Muscle of back (tissue), 13 donors: ENCODE measurements at places on chromosomes 3 and 15.

DNA sequence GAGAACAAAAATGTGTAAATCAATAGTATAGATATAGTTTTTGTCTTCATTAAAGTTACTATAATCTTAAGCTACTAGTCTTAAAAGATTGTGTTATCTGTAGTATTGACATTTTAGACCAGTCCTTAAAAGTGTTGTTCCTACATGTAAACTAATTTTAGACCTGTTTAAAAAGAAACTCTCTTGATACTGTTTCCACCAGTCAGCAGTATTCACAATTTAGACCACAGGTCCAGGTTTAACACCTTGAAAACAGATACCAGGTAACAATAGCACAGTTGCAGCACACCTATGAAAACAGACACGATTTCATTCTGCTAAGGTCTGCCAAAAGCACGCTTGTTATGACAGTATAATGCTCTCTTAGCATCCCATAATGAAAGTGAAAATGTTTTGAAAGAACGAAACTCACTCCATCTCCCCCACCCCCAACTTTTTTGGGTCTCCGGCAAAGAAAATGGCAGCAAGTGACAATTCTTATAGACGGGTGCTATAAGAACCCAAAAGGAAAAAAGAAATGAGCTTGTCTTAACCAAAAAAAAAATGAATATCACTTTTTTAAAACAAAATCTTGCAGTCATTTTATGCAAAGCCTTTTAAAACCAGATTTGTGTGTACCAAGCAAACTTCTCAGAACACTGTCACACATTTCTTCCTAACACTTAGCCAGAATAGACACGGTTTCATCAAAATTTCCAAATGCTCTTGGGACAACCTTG lies 1.6 kb downstream of the EIF4E3 start:
- DNase-seq: no peak

GRCh38 chr3:141431411-141432378 lies 55.1 kb upstream of the RASA2 start:
- DNase-seq: no peak

DNA sequence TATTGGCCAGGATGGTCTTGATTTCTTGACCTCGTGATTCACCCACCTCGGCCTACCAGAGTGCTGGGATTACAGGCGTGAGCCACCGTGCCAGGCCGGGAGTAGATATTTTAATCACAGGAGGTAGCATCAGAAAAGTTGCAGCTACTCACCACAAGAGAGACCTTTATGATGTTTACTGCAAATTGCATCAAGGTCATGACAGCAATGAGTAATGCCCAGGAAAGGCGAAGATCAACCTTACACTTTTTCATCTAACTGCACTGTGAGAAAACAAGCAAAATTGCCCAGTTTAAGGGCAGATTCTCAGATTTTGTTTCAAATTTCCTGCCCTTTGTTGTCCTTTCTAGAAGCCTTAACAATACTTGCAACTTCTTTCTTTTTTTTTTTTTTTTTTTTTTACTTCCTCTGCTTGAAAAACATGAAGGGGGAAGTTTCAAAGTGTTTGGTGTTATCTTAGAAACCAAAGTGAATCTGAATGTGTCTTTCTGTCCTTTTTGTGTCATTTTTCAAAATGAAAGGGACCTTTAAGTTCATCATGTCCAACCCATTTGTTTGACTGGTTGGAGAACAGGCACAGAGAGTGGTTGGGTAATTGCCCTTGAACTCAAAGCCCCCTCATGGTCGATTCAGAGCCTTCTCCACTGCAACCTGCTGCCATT lies 25.0 kb downstream of the TGFBR2 start:
- DNase-seq: no peak

- DNase-seq: no peak
Observed at GRCh38 chr15:45205192-45205591, 17.4 kb upstream of the SHF start.

DNA sequence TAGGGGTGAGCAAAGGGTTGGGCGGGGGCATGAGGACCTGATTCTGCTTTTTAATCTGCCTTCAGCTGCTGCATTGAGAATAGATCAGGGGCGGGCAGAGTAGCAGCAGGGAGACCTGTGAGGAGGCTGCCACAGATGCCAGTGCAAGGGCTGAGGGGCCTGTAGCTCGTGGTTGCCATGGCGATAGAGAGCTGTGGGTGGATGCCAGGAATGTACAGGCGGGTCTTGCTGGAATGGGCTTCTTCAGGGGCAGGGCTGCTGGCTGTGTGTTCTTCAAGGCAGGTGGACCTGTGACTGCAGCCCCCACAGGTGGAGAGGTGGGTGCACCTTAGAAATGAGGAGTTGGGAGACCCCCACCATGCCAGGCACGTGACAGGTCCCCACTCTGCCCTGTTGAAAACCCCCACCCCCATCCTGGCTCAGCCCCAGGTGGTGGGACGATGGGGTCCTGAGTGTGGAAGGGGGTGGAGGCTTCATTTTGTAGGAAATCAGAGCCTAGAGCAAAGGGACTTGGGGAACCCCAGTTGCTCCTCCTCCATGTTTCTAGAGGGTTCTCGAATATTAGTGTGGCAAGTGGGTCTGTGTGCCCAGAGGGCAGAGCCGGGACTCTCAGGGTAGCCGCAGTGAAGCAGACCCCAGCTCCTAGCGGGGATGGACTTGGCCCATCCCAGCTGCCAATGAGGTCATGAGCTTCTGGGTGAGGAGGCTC lies 38.3 kb downstream of the SLC6A6 start:
- DNase-seq: no peak
